Stimulated activated CD4-positive, alpha-beta T cell treated with anti-CD3 and anti-CD28 coated beads, TNF-alpha, amount 100 ng/mL, for 1 hour (primary cell): ENCODE measurements at places on chromosomes 4 and X.

DNA sequence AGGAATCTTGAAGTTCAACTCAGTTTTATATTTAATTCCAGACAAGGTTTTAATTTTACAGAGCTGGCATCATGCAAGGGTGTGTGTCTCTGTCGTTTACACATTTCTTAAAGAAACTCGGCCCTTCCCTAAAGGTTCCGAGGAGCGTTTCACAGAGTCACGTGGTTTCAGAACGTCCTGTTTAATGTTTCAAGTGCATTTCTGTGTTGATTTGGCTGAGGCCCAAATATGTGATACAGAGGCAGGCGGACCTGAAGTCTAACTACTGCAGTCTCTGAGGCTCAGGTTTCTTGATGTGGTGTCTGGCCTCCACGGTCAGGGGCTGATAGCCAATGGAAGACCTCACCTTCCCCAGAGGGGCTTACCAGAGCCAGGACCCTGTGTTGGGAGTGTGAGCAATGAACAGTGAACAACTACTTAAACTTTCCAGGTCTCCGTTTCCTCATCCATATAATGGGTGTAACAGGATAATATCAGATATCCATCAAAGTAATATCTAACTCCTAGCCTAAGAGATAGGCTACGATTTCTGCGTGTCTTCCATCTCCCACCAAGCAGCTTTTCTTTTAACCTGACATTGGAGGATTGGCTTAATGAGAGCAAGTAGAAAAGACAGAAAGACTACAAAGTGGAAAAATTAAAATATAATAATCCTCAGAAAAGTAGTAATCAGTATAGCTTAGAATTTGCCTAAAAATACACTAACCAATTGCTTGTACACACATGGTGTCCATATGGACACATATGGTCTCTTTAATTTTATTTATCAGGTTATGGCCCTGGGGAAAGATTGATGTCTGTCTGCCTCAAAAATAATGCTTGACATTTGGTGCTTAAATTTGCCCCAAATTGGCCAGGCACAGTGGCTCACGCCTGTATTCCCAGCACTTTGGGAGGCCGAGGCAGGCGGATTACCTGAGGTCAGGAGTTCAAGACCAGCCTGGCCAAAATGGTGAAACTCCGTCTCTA lies 50.0 kb upstream of the TRIM2 start:
- DNase-seq = no peak

GRCh38 chr4:150096625-150097024 lies 18.4 kb downstream of the DCLK2 start:
- no peak for DNase-seq

- DNase-seq = no peak
These were observed at the start of gene NPNT for GRCh38 chr4:105894660-105895582. TSS of gene NPNT (plus strand) at chr4:105895471. CDS start at chr4:105895653, 182 bp downstream.

- no peak for DNase-seq
These were observed 47.6 kb downstream of the HTT start for GRCh38 chr4:3122081-3122563.
